ENCODE measurements at places on chromosomes 4 and X.

- DNase-seq, result no peak
These were observed 76.0 kb downstream of the ARAP2 start for GRCh38 chr4:36168127-36168878.

DNA sequence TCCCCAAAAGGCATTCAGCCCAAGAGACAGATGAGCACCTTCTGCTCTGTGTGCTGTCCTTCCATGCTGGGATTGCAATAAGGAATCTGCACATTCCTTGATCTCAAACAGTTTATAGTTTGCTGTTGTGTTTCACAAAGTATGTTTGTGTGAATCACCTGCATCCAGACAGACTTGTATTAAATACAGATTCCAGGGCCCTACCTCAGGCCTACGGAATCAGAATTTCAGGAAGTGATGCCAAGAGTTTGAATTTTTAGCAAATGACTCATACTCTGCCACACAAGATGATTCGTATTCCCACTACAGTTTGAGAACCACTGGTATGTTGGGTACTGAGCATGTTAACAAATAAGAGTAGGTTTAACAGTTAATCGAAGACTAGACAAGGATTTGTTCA is 7.0 kb downstream of the VAMP7 start:
- DNase-seq, result no peak

- no peak for DNase-seq
These were observed 1.2 kb downstream of the EIF1AX start for GRCh38 chrX:20140420-20140819.

GRCh38 chrX:1451251-1451660 is 1.5 kb downstream of the ASMTL start:
- no peak for DNase-seq

GRCh38 chrX:97529536-97530200 is 646.0 kb downstream of the RPA4 start:
- DNase-seq, result no peak

DNA sequence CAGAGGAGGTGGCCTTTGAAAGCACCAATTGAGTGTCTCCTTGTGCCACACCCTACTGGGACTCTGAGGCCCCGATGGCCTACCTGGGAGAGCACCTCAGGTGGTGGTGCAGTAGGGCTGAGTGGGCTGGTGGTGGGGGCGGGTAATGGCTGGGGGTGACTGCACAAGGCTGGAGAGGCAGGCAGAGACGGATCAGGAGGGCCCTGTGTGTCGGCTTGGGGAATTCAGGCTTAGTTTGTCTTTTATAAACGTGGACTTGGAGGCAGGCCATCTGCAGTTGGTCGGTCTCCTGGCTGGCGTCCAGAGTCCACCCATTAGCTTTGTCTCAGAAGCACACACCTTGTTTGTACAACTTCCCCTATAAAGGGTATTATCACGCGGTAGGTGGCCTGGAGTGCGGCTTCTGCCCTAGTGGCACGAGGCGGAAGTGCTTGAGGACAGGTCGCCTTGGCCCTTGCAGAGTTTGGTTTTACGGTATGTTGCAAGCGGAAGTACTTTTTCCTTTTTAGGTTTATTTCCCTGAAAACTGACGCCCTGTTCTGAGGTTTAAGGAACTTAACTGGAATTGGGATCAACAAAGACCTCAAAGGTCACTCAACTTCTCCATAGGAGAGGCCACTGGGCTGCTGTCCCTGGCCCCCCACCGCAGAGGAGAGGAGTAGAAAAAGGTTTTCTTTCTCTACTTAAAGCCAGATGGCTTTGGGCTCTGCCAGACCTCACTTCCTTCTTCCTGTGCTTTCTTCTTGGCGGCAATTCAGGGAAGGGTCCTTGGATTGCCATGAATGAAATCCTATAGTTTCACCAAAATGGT is 8.0 kb downstream of the TBC1D14 start:
- no peak for DNase-seq

- DNase-seq, result no peak
These were observed 901 bp downstream of the JADE1 start for GRCh38 chr4:128810331-128810870.

- no peak for DNase-seq
These were observed 1381.5 kb upstream of the ADGRL3 start for GRCh38 chr4:59818656-59819055.

DNA sequence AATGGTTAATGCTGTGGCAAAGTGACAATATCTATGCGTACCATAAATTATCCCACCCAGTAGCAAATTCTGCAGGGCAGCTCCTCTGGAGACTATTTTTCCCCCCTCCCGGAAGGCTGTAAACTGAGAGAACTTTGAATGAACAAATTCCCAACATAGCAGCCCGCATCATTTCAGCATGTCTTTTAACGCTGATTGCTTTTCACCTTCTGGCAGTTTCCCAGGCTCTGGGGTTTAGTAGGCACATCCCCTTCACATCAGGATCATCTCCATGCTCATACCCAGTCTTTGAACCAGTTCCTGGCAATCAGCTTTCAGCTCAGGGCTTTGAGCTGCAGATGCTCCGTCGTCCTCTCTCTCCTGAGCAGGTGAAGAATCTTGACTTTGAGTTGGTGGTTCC is 26.6 kb upstream of the WDR1 start:
- DNase-seq, result no peak

- DNase-seq, result no peak
These were observed 30.6 kb upstream of the KCNIP4 start for GRCh38 chr4:21979196-21979595.

GRCh38 chr4:156248917-156249316 is 295.3 kb upstream of the CTSO start:
- no peak for DNase-seq

- no peak for DNase-seq
These were observed 212.1 kb downstream of the CHIC2 start for GRCh38 chr4:53852343-53852742.

- DNase-seq, result no peak
These were observed 16.1 kb upstream of the USO1 start for GRCh38 chr4:75708218-75708691.

DNA sequence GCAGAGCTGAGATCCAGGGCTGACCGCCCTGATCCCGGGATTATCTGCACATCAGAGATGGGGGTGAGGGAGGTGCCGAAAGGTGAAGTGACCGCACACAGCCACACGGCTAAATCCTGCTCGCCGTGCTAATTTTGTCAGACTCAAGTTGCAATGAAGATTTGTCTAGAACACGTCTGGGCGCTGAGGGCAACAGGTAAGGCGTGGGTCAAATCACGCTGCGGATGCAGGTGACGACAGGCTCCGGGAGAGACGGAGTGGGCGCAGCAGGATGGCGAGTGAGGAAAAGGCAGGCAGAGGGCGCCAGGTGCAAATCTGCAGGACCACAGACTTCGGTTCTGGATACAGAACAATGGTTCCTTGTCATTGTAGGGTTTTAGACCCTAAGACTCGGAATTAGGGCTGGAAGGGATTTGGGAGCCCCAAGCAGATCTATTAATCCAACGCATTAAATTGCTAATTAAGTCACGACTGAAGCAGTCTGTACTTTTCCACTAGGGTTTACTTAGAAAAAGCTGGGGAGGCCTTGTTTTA is 1.9 kb upstream of the TBC1D14 start:
- DNase-seq, result no peak

GRCh38 chr4:21470535-21470934 is 478.0 kb downstream of the KCNIP4 start:
- DNase-seq, result no peak

DNA sequence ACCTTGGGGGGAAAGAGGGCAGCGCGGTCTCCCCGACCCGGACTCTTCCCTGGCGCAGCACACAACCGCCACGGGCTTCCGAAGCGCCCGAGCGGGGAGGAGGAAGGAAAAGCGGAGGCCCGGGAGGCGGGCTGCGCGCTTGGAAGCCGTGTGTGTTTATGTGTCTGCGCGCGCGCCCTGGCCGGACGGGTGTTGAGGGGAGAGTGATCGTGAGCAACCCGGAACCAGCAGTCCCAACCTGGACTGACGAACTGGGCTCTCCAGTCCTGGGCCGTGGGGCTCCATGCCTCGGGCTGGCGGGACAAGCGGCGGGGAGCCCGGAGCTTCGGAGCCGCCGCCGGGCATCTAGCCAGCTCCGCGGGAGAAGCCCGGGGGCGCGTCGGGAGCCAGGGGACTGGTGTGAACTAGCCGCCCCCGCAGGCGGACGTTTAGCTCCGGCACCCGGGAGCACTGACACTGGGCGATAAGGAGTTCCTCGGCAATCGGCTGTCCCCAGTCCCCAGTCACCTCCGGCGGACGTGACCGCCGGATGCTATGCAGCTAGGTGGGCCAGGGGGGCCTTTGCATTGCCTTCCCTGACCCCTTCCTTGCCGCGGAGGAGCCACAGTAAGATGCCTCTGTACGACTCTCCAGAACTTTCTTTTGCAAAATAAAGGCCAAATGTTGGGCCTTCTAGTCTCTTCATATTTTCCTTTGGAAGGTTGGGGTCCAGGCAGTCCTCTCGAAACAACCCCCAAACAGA is 74.8 kb upstream of the BCOR start:
- DNase-seq, result no peak

DNA sequence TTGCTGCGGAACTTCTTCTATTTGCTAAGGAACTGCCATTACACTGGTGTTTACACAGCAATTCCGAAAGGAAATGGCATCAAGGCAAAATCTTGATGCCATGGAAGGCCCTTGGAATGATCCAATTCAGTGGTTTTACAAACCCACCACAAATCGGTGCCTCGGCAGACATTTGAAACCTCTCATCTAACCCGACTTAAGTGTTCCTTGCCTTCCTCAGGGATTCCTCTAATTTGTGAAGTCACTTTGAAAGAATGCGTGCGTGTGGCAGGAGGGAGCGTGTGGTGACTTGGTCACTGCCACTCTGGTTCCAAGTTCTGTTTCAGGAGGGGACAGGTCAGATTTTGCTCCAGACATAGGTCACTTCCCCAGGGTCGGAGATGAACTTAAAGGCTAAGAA is 4.8 kb downstream of the NOP14 start:
- no peak for DNase-seq

Data from left renal cortex interstitium (tissue), 4 donors.